Right renal cortex interstitium (tissue), 3 donors: ENCODE measurements at places on chromosomes 6 and 20. TPM values are rescaled to one million over a fixed set of nuclear protein-coding genes. Genes with fewer than 3 reads are reported as not detected.

LY6G6F gene
- 0.44 TPM for polyA plus RNA-seq

- no peak for DNase-seq
Observed at GRCh38 chr20:21513881-21514540, at the start of gene NKX2-2. Gene NKX2-2 (minus strand): TSS chr20:21514064. CDS start chr20:21513669, 395 bp downstream.

DNA sequence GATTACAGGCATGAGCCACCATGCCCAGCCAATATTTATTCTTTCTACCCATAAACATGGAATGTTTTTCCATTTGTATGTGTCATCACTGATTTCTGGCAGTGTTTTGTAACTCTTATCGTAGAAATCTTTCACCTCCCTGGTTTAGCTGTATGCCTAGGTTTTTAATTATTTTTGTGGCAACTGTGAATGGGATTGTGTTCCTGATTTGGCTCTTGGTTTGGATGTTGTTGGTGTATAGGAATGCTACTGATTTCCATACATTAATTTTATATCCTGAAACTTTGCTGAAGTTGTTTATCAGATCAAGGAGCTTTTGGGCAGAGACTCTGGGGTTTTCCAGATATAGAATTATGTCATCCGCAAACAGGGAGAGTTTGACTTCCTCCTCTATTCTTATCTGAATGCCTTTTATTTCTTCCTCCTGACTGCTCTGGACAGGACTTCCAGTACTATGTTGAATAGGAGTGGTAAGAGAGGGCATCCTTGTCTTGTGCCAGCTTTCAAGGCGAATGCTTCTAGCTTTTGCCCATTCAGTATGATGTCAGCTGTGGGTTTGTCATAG, 198.6 kb downstream of the ZDHHC14 start:
- no peak for DNase-seq

DNA sequence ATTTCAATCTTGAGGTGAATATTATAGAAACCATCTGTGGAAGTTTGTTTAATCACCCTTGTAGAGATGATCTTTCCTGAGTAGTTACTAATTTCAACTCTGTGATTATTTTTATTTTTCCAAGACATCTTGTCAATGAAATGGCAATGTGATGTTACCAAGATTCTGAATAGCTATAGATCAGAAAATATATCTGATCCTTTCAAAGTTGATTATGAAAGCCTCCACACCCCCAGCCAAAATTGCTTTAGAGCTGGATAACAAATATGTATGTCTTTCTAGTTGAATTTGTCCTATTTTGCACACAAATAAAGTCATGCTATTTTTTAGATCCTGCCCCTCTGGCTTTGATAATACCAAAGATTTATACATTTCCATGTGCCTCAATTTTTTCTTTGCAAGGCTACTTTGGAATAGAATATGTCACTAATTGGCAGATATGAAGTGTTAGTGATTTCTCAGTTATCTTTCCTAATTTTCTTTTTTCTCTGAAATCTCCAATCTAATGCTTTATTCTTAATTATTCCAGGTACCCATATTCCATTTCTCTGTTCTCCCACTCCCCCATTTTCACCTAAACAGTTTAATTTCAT, 5.0 kb downstream of the SIM1 start:
- DNase-seq, result no peak

COL19A1 gene
- 3.1 TPM for polyA plus RNA-seq
